NK-92 treated with Interleukin-12 subunit alpha and Interleukin-12 subunit beta, amount 100 ng/mL, for 24 hours (cell line): ENCODE measurements at places on chromosomes 7 and 10.

- DNase-seq = no peak
These were observed 98.1 kb upstream of the AGBL3 start for GRCh38 chr7:134888141-134888740.

DNA sequence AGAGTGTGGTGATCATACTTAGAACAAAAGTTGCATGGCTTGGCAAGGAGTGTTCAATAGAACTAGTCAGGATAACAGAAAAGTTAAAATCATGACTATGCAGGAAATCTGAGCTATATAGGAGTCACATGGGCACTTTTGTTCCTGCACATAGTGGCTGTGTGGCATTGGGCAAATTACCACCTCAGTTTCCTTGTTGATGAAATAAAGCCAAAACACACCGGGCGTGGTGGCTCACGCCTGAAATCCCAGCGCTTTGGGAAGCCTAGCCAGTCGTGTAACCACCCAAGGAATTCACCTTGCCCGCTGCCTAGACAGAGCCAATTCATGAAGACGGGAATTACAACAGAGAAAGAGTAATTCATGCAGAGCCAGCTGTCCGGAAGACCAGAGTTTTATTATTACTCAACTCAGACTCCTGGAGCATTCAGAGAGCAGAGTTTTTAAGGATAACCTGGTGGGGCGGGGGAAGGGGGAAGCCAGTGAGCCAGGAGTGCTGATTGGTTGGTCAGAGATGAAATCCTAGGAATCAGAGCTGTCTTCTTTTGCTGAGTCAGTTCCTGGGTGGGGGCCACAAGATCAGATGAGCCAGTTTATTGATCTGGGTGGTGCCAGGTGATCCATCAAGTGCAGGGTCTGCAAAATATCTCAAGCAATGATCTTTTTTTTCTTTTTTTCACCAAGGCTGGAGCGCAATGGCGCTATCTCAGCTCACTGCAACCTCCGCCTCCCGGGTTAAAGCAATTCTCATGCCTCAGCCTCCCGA lies 6.4 kb upstream of the MKRN1 start:
- DNase-seq = no peak

- no peak for DNase-seq
These were observed 75.5 kb upstream of the PPP2R2D start for GRCh38 chr10:131825150-131825848.

DNA sequence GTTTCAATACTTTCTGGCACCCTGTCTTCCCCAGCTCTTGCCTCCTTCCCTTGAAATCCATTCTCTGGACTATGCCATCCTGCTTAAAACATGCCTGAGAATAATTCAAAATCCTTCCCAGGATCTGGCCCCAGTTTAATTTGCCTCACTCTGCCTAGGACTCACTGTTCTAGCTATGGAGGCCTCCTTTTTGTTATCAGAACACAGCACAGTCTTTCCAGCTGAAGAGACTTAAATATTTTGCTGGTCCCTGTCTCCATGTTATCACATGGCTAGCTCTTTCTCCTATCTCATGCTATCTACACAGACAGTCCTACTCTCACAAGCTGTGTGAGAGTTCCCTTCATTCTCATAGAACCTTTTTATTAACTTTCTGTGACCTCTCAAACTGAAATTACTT lies 194.8 kb downstream of the RNLS start:
- DNase-seq = no peak

DNA sequence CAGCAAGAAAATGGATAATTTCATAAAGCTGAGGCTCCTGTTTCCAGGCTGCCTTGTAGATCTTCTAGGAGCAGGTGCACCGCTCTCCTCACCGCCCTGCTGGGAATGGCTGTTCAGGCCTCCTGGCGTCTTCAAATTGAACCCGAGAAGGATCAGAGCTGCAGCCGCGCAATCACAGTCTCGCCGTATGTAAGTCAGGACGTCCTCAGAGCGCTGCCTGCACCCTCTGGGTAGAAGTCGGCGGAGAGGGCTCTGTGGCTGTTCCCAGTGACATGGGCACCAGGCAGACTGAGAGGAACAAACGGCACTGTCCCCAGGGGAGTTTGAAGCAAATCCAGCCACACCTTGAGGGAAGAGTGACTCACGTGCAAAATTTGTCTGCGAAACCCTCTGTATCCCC lies 476.9 kb downstream of the TCERG1L start:
- no peak for DNase-seq

GRCh38 chr7:135684136-135684535 lies 21.8 kb downstream of the STMP1 start:
- DNase-seq = no peak

- no peak for DNase-seq
These were observed 32.2 kb downstream of the SLC16A12 start for GRCh38 chr10:89503151-89503550.

DNA sequence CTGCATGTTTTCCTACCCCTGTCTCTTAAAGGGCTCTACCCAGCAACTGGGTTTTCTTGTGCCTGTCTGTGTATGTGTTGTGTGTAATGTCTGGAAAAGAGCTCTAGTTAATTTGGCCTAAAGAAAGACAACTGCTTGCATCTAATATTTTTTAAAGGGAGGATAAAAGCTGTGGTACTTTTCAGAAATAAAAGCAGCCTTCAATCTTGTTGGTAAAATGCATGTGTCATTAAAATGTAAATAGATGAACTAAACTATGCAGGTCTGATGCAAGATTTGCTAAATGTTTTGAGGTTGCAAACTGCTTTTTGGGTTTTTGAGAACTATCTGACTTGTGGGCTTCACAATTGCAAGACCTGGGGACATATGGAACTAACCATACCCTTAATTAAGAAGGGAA lies 445.3 kb downstream of the HTR7 start:
- no peak for DNase-seq

- no peak for DNase-seq
These were observed 75.7 kb downstream of the IMMP2L start for GRCh38 chr7:111486472-111487142.

- no peak for DNase-seq
These were observed 212.5 kb upstream of the CELF2 start for GRCh38 chr10:10804998-10805740.

- DNase-seq = no peak
These were observed 29.8 kb downstream of the DIP2C start for GRCh38 chr10:659688-660141.

- DNase-seq = no peak
These were observed 106.5 kb upstream of the ANLN start for GRCh38 chr7:36283181-36283580.

- DNase-seq = no peak
These were observed 16.9 kb upstream of the SLF2 start for GRCh38 chr10:100895896-100896295.

- no peak for DNase-seq
These were observed 5.8 kb upstream of the CPA1 start for GRCh38 chr7:130374507-130374906.

GRCh38 chr10:119588071-119588470 lies 8.7 kb downstream of the TIAL1 start:
- no peak for DNase-seq

DNA sequence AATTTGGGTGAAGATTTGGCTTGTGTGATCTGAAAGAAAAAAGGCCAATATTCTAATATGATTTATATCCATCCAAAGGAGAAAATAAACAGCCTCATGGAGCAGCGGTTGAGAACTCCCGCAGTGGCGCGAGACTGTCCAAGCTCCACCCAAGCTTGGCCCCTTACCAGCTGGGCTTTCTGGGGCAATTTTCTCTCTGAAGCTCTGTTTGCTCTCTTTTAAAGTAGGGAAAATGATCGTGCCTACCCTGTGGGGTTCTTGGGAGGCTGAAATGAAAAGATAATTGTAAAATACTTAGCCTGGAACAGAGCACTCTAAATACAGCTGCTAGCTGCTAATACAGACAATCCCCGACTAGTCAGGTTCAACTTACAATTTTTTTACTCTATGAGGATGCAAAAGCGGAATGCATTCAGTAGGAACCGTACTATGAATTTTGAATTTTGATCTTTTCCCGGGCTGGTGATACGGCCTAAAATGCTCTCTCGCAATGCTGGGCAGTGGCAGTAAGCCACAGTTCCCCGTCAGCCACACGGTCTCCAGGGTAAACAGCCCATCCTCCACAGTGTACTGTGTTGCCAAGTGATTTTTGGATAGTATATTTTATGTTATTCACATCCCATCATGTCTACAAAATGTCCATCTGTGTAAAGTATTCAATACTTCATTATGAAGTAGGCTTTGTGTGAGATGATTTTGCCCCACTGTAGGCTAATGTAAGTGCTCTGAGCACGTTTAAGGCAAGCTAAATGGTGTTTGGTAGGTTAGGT lies 137.7 kb downstream of the CHN2 start:
- no peak for DNase-seq

GRCh38 chr10:103917302-103918052 lies 507 bp downstream of the STN1 start:
- no peak for DNase-seq

GRCh38 chr10:49325916-49326783 lies 27.2 kb downstream of the C10orf71 start:
- DNase-seq = no peak

DNA sequence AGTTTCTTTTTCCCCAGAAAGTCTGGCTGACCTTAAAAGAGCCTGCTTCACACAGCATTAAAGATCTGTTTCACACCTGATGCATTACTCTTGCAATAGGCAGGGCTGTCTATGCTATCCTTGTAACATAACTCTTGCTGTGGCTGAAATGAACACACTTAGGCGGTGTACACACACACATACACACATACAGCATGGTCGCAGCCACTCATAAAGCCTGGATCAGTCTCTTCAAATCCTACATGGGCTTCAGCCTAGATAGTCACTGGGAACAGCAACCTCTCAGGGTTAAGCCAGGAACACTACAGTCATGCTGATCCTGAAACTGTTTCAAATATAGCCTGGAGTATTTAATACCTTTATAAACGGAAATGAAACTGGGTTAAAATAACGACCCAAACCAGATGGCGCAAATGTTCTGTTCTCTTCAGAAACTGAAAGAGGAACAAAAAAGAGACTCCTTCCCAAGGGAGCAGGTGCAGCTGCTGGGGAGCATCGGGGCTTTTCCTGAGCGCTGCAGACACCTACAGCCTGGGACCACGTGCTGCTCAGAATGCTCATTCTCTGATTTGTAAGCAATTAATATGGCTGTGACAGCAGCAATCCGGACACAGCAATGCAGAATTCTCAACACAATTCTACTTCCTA lies 61.0 kb upstream of the SFMBT2 start:
- DNase-seq = no peak

DNA sequence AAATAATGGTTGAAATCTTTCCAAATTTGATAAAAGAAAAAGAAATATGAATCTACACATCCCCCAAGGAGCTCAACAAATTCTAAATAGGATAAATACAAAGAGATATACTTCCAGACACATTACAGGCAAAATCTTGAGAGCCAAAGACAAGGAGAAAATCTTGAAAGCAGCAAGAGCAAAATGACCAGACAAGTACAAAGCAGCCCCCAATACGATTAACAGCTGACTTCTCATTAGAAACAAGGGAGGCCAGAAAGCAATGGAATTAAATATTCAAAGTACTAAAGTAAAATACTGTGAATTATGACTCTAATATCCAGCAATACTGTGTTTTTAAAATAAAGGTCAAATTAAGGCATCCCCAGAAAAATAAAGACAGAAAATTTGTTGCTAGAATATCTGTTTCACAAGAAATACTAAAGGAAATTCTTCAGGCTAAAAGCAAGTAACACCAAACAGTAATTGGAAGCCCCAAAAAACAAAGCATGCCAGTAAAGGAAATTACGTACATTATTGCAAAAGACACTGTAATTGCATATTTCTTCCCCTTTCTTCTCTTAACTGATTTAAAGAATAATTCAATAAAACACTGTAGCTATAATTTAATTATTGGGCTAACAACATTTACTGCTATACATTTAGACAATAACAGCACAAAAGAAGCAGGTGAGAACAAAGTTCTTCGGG lies 36.4 kb downstream of the ZNF438 start:
- no peak for DNase-seq

DNA sequence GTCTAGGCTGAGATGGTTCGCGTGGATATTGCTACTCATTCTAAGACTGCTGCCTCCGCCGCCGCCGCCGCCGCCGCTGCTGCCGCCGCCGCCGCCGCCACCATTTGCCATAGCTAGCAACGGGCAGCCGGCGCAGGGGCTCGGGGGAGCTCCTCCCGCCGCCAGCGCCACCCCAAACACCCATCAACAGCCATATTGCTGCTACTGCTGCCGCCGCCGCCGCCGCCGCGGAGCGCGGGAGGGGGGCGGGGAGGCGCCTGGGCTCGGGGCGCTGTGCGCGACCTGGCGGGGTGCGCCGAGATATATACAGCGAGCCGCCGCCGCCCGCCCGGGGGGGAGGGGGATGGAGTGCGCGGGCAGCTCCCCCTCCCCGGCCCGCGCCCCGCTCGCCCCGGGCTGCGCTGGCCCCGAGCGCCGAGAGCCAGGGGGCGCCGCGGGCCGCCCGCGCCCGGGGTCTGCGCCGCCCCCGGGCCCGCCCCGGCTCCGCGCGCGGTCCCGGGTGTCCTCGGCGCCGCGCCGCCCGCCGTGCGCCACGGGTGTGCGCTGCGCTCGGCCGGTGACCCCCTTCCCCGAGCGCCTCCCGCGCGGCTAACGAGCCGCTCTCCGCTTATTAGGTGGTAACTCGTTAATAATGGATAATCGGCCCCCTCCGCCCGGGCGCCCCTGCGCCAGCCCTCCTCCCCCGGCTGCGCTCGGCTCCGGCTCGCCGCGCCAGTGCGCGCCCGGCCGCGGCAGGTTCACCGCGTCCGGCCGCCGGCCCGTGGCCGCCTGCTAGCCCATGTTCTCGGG lies at the start of gene KCNMA1:
Gene KCNMA1, minus strand, starts transcription at position 277 of the 789 bp plus-strand sequence.
- no peak for DNase-seq

DNA sequence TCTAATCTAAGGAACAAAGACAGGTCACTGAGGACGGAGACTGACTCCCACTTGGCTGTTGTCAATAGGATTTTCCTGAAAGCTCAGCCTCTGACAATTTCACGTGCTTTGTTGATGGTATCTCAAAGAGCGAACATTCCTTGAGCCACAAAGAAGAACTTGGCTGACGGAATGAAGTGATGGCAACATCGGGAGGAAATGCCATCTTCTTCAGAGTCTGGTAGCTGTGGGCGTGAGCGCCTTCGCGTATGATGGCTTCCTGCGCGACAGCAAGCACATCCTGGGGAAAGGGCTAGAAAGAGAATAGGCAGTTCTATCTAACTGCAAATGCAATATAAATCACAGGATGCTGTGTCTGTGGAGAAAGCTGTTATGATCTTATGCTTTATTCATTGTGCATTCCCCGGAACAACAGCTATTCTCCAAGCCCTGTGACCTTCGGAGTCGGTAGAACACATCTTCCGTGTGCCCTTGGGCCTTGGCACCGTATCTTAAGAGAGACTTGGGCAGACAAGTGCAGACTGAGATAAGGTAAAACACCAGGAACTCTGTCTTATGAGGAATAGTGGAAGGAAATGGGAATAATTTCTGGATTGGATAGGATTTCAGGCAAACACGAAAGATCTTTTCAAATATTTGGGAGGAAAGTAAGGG lies 19.6 kb upstream of the GTPBP4 start:
- no peak for DNase-seq

- DNase-seq = no peak
These were observed 680 bp downstream of the C7orf57 start for GRCh38 chr7:48035967-48036478.

- no peak for DNase-seq
These were observed 57.3 kb downstream of the HHEX start for GRCh38 chr10:92747066-92747465.
